LNCaP clone FGC (cell line): ENCODE measurements at places on chromosomes 12 and 14.
A peak's percentile ranks its signal among the peaks of the same experiment; 100 is the strongest.

- no peak for DNase-seq
Measured at GRCh38 chr14:68814238-68814538, 21.3 kb upstream of the ZFP36L1 start.

DNA sequence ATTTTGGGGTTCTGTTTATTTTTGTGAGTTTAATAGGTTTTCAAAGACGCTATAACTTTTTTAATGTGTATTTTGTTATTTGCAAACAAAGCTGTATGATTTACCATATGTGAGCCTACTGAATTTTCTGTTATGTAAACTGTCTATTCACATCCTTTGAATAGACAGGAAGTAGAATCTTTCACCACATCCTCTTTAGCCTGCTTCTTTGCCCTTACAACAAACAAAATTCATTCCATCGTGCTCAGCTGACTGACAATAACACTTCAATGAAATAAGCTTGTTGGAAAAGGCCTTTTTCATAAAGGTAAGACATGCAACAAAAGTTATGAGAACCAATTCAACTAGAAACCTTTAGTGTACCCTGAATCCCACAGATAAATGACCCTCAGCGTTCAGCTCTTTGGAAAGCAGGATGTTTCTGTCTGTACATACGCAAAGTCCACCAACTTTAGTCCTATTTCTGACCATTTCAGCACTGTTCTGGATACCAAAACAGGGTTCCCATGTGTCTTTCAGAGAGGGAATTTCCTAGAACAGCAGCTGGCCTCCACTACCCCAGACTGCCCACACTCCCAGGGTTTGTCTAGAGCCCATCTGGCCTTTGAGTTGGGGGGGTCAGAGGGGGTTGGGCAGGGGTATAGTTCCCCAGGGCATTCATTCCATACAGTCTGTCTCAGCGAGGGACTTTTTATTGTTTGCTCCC, 71.3 kb downstream of the DUSP6 start:
- no peak for DNase-seq

GRCh38 chr14:60222820-60223219, 26.2 kb upstream of the PPM1A start:
- peak; percentile 98 for DNase-seq

DNA sequence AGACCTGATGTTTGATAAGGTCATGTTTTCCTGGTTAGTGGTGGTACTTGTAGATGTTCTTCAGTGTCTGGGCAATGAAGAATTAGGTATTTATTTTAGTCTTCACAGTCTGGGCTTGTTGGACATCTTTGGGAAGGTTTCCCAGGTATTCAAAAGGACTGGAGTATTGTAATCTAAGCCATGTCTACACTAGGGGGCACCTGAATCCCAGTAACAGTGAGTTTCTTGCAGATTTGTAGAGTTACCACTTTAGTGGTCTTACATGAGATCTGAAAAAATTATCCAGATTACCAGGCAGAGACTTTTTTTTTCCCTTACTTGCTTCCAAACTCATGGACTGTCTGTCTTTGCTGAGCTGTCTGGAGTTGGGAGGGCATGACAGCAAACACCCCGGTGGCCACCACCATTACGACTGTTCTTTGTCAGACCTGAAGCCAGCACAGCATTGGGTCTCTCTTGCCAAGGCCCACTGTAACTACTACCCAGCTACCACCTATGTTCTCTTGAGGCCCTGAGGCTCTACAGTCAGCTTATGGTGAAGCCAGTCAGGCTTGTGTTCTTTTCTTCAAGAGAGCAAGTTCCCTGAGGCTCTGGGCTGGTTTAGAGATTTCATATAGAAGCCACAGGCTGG, 820.7 kb upstream of the FBXO33 start:
- no peak for DNase-seq

GRCh38 chr12:19588951-19589350, 149.7 kb downstream of the AEBP2 start:
- DNase-seq = no peak

- DNase-seq = no peak
Measured at GRCh38 chr12:62127516-62127915, 132.7 kb upstream of the USP15 start.

DNA sequence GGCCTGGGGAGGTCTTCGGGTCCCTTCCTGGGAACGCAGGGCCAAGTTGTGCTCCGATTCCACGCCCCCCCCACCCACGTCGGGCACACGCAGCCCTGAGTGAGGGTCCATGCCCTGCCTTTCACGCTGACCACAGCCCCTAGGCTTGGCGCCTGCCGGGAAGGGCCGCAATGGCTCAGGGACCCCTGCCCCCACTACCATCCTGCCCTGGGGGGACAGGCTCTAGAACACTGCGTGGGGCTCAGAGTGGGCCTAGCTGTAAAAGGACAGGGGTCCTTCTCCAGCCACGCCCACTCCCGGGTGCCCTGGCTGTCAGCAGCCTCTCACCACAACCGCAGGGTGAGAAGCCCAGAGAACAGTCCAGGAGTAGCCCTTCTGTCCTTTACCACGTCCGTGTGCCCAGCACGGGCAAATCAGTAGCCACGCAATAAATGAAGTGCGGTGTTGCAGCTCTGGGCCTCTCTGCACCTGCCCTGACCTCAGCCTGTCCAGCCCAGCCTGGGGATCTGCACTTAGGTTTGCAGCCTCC, 9.4 kb upstream of the GPR68 start:
- DNase-seq = no peak

- DNase-seq = no peak
Measured at GRCh38 chr12:5031958-5032357, 11.7 kb upstream of the KCNA5 start.

DNA sequence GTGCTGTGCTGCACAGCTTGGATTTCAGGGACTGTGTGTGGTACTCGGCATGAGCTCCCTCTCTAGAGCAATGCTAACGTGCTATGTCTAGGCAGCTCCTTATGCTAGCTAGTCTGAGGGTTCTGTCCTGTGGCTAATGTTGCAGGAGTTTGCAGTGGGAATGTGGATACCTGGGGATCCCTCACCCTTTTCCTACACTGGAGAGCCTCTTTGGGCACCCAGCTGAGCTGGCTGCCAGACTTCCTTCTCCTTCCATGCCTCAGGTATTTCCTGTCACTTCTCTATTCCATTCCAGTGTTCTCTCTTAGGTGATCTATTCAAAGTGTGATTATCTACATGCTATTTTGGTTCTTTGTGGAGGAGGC, 64.9 kb downstream of the FBXO33 start:
- DNase-seq = no peak

- DNase-seq = no peak
Measured at GRCh38 chr12:58502841-58503240, 417.5 kb downstream of the LRIG3 start.

- no peak for DNase-seq
Measured at GRCh38 chr14:100294963-100295330, 11.3 kb downstream of the SLC25A29 start.

- DNase-seq = no peak
Measured at GRCh38 chr12:68959143-68959858, 26.3 kb upstream of the CPM start.

GRCh38 chr12:57093415-57094207, 4.7 kb downstream of the NAB2 start:
- no peak for DNase-seq

DNA sequence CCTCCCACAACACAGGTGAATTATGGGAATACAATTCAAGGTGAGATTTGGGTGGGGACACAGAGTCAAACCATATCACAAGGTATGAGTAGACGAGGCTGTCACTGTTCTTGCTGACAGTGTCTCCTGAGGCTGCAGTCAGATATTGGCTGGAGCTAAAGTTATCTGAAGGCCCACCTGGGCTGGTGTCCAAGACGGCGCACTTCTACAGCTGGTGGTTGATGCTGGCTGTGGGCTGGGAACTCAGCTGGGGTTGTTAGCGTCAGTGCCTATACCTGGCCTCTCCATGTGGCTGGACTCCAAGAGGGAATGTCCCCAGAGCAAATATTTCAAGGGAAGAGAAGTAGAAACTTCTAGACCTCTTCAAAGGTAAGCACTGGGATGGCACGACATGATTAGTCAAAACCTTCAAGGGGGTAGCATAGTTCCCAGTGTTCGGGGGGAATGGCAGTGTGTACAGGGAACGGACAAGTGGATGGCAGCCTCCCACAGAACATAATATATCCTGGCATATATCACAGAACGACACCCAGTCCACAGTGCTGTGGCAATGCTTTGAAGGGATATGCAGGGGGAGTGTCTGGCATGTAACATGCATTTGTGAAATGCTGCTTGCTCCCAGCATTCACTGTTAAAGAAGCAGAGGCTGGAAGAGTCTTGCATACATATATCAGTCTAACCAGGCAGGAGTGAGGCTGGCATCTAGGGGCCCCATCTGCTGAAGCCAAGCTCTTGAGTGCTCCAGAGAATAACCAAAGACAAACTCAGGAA, 126.7 kb upstream of the RFLNA start:
- DNase-seq = no peak

DNA sequence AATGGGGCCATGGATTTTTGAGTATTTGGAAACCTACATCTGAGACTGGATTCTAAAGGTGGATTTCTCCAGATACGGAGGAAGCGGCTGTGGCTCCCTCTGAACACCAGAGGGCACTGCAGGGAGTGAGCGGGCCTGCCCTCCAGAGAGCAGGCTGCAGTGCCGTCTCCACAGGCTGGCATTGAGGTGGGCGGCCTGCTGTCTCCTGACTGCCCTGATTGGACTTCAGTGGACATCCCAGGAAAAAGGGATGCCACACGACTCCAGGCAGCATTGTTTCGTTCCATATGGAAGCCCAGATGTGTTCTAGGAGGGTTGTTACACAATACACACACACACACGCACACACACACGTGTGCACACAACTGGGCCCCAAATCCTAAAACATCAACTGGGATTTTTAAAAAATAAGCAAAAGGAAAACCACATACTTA, 20.9 kb upstream of the ANO2 start:
- DNase-seq = no peak

GRCh38 chr14:66495218-66496098, 9.3 kb downstream of the CCDC196 start:
- DNase-seq = peak; percentile 45

DNA sequence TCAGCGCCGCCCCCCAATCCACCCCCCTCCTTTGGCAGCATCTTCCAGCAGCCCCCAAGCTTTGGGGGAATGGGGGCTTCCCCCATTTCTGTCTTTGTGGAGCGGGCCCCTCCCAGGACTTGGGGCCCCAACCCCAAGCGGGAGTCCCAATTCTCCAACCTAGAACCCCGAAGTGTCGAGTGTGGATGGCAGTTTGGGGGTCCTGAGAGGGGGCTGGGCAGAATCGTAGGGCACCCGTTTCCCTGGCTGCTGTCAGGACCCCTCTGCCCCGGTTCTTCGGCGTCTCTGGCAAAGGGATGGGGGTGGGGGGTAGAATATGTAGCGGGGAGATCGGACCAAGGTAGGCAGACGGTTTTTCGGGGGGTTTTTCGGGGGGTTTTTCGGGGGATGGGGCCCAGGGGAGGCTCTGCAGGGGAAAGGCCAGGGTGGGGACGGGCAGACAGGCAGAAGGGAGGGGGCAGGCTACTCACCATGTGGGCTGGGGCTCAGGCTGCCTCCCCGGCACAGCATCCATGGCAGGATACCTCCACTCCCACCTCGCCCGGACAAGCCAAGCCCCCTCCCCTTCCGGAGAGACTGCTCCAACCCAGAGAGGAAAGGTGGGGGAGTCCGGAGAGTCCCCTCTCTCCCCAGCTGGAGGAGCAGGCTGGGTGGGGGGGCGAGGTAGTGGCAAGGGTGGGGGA, 739 bp downstream of the JPH4 start:
- DNase-seq = no peak

DNA sequence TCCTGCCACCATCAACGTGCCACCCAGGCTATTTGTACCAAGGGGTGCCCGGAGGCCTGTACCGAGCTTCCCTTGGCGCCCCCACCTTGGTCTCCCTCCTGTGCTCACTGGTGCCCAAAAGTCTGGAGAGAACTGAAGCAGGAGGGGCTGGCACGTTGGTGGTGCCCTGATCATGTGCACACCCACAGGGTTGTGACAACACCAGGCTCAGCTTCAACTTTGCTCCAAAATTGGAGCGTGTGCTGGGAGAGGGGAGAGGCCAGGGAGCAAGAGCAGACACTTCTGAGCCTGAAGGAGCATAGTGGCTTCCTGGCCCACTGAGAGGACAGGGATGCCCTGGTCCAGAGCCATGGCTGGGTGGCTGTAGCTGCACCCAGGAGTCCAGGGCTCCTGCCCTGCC, 13.0 kb upstream of the LPCAT3 start:
- DNase-seq = no peak

DNA sequence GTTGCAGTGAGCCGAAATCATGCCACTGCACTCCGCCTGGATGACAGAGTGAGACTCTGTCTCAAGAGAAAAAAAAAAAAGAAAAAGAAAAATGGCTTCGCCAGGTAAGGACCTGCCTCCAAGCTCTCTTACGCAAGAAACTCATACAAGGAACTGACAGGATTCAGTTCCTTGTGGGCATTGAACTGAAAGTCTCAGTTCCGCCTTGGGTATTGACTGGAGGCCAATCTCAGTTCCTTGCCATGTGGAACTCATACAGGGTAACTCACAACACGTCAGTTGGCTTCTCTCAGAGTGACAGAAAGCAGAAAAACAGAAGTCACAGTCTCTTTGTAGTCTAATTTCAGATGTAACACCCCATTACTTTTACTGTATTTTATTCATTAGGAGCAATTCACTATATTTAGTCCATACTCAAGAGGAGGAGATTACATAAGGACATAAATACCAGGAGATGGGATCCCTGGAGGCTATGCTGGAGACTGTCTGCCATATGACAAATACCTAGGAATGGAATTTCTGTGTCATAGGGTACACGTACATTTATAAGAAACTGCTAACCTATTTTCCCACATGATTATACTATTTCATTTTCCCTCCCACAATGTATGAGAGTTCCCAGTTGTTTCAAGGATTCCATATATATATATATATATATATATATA, 11.4 kb upstream of the NOPCHAP1 start:
- DNase-seq = no peak

- DNase-seq = no peak
Measured at GRCh38 chr12:124553862-124554428, 13.5 kb downstream of the NCOR2 start.

DNA sequence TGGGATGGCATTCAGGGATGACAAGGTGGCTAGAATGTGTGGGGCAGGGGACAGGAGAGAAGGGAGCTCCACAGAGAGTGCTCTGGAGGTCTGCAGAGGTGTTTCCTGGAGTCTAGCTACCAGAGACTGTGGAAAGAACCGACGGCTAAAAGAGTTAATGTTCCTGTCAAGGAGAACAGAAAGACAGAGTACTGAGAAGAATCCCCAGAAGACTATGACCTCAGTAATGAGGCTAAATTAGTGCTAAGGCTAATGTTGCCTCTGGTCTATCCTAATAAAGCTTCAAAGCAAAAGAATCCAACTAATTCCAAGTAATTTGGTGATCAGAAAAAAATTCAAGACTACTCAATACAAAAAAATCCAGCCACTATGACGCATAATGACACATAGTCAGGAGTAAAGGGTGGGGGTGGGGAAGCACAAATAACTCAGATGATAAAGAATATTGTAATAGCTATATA, 44.7 kb downstream of the FERMT2 start:
- DNase-seq = no peak

DNA sequence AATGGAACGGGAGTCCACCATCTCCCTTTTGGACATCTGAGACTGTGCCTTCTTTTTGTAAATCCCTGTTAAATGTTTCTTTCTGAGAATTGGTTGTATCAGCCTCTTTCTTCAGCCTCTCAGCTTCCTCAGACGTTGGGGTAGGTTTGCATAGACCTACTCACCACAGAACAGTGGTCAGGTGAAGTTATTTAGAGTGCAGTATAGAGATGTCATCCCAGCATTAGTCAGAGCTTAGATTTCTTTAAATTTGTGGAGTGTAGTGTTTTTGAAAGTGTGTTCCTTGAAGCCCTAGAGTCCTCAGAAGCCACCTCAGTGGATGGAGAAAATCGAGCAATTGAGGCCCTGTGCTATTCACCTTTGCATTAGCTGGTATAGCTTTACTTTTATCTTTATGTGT, 8.9 kb upstream of the EEA1 start:
- no peak for DNase-seq

- DNase-seq = no peak
Measured at GRCh38 chr12:108853426-108853825, 4.0 kb downstream of the SSH1 start.
